ENCODE measurements at places on chromosomes 4 and X. TPM values are rescaled to one million over a fixed set of nuclear protein-coding genes. Genes with fewer than 3 reads are reported as not detected.

Gene RTL5
- not detected for total RNA-seq

Gene TLR7
- total RNA-seq, result 0.86 TPM

Gene WDR17
- total RNA-seq, result 3.8 TPM

DNA sequence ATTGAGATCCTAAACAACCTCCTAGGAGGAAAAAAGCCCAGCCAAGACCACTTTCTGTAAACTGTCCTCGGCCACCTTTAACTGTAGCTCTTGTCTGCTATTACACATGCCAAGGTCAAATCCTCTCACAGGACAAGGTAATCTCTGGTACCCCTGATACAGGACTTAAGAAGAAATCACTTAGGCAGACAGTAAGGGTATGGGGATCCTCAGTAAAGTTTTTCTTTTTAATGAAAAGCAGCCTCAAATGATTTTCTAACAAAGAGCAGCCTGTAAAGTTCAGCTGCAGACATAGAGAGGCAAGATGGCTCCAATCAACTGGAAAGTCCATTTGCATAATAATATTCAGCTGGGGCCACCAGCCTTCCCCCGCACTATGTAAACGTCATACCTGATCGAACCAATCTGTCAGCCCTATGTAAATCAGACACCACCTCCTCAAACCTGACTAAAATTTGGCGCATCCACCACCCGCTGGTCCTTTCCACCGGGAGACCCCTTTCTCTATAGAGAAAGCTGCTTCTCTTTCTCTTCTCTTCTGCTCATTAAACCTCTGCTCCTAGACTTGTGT lies 14.6 kb upstream of the MPP1 start:
- no peaks in the 10 kb centered on the region for H3K36me3 ChIP-seq
- H3K4me1 ChIP-seq, result peaks cover 27% of the 10 kb centered on the region
- DNase-seq, result peak; percentile 89

DNA sequence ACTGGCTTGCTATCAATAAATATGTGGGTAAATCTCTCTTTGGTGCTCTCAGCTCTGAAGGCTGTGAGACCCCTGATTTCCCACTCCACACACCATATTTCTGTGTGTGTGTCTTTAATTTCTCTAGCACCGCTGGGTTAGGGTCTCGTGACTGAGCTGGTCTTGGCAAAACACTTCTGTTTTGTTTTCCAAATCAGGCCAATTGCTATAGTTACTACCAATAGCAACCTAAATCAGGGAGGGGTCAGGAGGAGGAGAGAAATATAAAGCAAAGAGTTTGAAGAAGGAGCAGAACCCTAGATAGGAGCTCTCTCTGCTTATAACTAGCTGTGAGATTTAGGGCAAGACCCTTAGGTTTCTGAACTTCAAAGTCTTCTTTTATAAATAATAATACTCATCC lies 250.5 kb upstream of the IGFBP7 start:
- H3K4me1 ChIP-seq, result no peaks in the 10 kb centered on the region
- no peaks in the 10 kb centered on the region for H3K36me3 ChIP-seq
- no peak for DNase-seq
- H3K27me3 ChIP-seq, result no peaks in the 10 kb centered on the region

- H3K4me1 ChIP-seq, result peaks cover 27% of the 10 kb centered on the region
- H3K36me3 ChIP-seq, result no peaks in the 10 kb centered on the region
- no peak for DNase-seq
- no peak overlapping the region for H3K27ac ChIP-seq
- 0 out of 2 replicates have a peak, but pooled peaks cover 2% of the 10 kb centered on the region for H3K27me3 ChIP-seq
- H3K4me3 ChIP-seq, result no peak overlapping the region
These were observed 47.4 kb downstream of the ASIC5 start for GRCh38 chr4:155818639-155819038.

- no peak overlapping the region for H3K4me3 ChIP-seq
- DNase-seq, result no peak
- H3K4me1 ChIP-seq, result peaks cover 99% of the 10 kb centered on the region
- no peaks in the 10 kb centered on the region for H3K36me3 ChIP-seq
- peak overlapping the region; percentile 59 for H3K27ac ChIP-seq
- H3K27me3 ChIP-seq, result no peaks in the 10 kb centered on the region
These were observed 22.8 kb downstream of the MSN start for GRCh38 chrX:65690057-65690855.

DNA sequence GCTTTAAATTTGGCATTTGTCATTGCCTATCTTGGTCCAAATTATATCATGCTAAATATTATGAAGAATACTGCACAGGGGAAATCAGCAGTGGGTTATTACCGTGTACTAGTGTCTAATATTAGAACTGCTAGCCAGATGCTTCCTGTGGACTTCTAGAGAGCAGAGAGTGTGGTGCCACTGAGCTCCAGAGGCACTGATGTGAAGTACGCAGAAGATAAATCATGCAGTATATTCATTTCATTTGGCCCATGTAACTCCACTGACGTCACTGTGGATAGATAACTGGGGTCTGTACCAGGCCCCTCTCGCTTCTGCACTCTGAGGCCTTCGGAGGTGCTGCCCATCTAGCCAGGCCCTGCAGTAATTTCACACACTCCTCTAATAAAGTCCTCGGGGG lies 80.0 kb downstream of the ALPK1 start:
- no peaks in the 10 kb centered on the region for H3K4me1 ChIP-seq
- H3K4me3 ChIP-seq, result no peak overlapping the region
- H3K36me3 ChIP-seq, result no peaks in the 10 kb centered on the region
- H3K27ac ChIP-seq, result no peak overlapping the region

DNA sequence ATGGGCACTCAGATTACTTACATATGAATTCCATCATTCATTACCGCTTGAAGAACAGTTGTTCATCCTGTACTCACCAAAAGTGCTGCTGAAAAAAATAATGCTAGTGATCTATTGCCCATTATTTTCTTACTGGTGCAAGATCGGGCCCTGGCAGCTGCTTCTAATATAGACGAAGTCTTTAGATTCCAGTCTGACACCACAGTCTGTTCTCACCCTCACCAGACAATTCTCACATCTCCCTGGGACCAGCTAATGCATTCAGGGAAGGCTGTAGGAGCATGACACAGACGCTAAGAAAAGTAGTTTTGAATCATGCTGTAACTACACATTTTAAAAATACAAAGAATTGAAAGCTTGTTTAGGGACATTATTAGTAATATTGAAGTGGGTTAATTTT lies 13.8 kb downstream of the GEMIN8 start:
- no peak for DNase-seq
- H3K27me3 ChIP-seq, result no peaks in the 10 kb centered on the region
- no peaks in the 10 kb centered on the region for H3K4me1 ChIP-seq
- H3K27ac ChIP-seq, result no peak overlapping the region

GRCh38 chrX:19723427-19723826 lies 164.0 kb downstream of the SH3KBP1 start:
- H3K4me3 ChIP-seq, result no peak overlapping the region
- no peaks in the 10 kb centered on the region for H3K27me3 ChIP-seq
- H3K4me1 ChIP-seq, result peaks cover 24% of the 10 kb centered on the region

GRCh38 chr4:141028024-141028529 lies 105.2 kb downstream of the RNF150 start:
- H3K27ac ChIP-seq, result no peak overlapping the region
- no peak overlapping the region for H3K4me3 ChIP-seq
- no peaks in the 10 kb centered on the region for H3K27me3 ChIP-seq
- no peak for DNase-seq

GRCh38 chr4:183099537-183100297 lies 660 bp downstream of the WWC2 start:
- H3K27me3 ChIP-seq, result no peaks in the 10 kb centered on the region
- no peaks in the 10 kb centered on the region for H3K36me3 ChIP-seq
- no peak overlapping the region for H3K27ac ChIP-seq

DNA sequence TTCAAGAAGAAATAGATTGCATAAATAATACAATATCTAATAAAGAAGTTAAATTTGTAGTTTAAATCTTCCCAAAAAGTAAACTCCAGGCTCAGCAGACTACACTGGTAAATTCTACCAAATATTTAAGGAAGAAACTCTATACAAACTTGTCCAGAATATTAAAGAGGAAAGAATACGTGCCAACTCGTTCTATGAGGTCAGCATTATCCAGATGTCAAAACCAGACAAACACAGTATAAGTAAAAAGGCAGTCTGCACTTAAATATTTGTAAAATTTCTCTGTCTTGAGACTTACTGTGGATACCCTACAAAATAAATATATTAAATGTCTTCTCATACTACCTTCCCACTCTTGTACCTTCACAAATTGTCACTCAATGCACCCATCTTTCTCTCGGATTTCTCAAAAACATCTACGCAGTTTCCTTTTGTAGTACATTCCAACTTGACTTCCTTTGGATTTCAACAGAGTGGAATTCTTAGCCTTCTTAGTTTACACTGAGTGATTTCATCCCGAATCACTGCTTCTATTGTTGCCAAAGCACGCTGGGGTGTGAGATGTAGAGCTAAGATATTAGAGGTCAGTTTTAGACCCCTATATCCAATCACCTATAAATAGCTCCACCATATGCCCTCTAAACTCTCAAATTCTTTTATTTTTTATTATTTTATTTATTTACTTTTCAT lies 71.6 kb upstream of the MAB21L2 start:
- H3K4me3 ChIP-seq, result no peak overlapping the region
- no peaks in the 10 kb centered on the region for H3K27me3 ChIP-seq
- no peak for DNase-seq
- no peaks in the 10 kb centered on the region for H3K36me3 ChIP-seq

- no peaks in the 10 kb centered on the region for H3K27me3 ChIP-seq
- no peak overlapping the region for H3K4me3 ChIP-seq
- H3K4me1 ChIP-seq, result no peaks in the 10 kb centered on the region
- H3K36me3 ChIP-seq, result no peaks in the 10 kb centered on the region
- H3K27ac ChIP-seq, result no peak overlapping the region
These were observed 935.7 kb downstream of the RAPGEF2 start for GRCh38 chr4:160038615-160039014.

GRCh38 chr4:185771711-185772390 lies 40.1 kb downstream of the SORBS2 start:
- H3K27ac ChIP-seq, result no peak overlapping the region
- H3K36me3 ChIP-seq, result no peaks in the 10 kb centered on the region
- H3K4me3 ChIP-seq, result no peak overlapping the region
- no peak for DNase-seq

DNA sequence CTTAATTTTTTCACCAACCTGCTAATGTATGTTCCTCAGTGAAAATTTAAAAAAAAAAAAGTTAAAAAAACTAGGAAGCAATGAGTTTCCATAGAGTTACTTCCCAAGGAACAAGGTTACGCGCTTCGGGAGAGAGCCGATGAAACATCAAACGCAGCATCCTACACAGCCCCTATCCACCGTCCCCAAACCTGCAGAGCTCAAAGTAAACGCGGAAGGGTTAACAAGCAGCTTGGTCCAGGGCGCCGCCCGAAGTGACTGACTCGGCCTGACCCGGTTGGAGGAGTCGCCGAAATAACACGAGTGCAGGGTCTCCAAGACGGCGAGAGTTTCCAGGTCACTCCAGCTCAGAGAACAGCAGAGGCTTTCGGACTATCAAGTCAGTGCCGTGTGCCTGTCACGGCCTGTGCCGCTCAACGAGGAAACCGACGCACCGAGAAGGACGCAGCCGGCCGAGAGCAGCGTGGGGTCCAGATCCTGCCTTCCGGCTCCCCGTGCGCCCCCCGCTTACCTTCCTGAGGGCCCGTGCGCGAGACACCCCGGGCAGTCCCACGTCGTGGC lies 512 bp downstream of the NOP14 start:
- H3K36me3 ChIP-seq, result peaks cover 24% of the 10 kb centered on the region
- no peaks in the 10 kb centered on the region for H3K27me3 ChIP-seq
- peaks cover 18% of the 10 kb centered on the region for H3K4me1 ChIP-seq
- H3K4me3 ChIP-seq, result peak overlapping the region; percentile 81
- peak; percentile 87 for DNase-seq

- no peaks in the 10 kb centered on the region for H3K27me3 ChIP-seq
- no peak overlapping the region for H3K27ac ChIP-seq
- no peaks in the 10 kb centered on the region for H3K36me3 ChIP-seq
- DNase-seq, result no peak
- H3K4me3 ChIP-seq, result no peak overlapping the region
These were observed 319.1 kb downstream of the PCDH19 start for GRCh38 chrX:100090931-100091330.

DNA sequence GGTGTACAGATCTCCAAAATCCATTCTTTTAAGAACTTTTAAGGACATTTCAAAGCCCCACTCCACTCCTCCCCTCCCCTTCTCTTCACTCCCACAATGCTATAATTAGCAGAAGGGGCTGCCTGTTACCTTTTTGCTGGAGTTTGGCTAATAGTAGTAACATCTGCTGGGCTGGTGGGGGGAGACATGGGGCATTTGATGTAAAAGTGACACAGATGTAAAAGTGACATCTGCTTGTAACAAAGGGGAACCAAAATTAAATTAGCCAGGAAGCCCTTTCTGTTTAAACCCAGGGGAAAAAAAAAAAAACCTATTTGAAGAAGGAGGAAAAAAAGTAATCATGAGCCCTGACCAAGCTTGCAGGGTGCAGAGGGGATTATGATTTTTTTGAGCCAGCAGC lies 5.4 kb upstream of the PHOX2B start:
- no peak for DNase-seq
- H3K4me1 ChIP-seq, result peaks cover 16% of the 10 kb centered on the region
- H3K36me3 ChIP-seq, result no peaks in the 10 kb centered on the region
- H3K27ac ChIP-seq, result no peak overlapping the region
- H3K4me3 ChIP-seq, result no peak overlapping the region
